Activated CD8-positive, alpha-beta memory T cell treated with anti-CD3 and anti-CD28 coated beads, Interleukin-2, amount 10 ng/mL, durations not matched to agents 7 days and 5 days (primary cell): ENCODE measurements at places on chromosomes 13 and 19. TPM values are rescaled to one million over a fixed set of nuclear protein-coding genes. Genes with fewer than 3 reads are reported as not detected.

DNA sequence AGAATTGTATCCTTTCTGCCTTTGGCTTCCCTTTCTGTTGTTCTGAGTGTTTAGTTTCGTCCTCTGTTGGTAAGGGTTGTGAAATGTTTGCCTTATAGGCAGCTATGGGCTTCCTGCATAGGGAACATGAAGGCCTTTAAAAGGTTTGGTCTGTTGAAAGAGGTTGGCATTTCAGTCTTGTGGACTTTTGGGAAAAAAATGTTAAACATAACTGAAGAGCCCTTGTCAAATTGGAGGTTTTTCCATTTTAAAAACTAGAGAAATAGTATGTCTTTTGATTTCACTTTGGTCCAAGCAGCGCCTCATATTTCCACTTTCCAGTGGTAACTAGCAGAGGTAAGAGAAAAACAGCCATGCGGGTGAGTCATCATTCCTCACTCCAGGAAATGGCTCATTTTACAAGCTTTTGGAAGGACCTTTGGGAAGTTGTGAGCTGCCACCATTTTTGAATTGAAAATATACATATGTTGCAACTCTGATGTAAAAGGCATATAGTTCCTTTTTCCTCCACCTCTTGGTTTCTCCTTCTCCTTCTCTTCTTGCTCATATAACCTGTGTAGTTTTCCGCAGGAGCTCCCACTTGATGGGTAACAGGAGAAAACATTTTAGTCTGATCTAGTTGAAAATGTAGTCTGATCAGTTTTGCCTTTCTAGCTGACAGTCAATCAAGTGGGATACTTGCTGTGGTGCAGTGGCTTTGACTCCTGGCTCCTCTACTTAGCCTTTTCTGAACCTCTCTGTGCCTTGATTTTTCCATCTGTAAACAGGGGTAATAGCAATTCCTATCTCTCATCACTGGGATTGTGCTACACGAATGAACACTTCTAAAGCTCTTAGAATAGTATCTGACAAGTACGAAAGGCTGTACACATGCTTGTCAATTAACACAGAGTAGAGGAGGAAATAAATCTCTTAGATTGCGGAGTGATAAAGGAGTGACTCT, 23.0 kb downstream of the GPC6 start:
- DNase-seq = no peak

DNA sequence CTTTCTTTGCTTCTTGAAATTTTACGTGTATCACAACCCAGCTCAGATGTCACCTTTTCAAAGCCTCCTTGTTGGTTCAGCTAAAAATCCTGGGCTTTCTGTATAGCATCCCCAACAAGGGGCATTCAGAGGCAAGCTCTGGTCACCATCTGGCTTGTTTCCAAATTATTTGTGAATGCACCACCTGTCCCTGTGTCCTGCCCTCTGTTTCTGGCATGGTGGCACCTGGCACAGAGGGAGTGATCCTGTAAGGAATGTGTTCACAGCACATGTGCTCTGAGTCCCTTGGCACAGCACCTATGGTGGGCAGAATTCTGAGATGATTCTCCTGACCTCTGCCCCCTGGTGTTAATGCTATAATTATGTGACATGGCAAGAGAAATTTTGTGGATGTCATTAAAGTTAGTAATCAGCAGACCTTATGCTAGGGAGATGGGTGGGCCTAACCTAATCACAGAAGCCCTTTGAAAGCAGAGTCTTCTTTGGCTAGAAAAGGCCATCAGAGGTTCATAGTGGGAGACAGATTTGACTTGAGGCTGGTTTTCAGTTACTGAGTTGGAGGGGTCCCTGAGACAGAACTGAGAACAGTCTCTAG, 76.3 kb downstream of the ZNF429 start:
- DNase-seq = no peak

DNA sequence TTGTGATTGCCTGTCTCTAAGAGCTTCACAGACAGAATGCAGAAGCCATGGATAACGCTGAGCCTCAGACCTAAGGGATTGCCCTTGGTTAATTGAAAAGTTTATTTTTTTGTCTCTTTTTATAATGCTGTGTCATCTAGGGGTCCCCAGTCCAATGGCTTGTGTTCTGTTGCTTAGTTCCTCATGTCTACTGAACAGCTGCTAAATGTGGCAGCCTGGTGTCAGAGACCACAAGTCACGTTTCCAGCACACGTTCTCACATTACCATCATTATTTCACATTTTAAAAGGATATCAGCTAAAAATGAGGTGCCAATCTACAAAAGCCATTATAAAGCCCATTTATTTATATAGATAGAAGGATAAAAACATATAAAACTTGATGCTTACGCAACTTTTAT, 1362.0 kb downstream of the PCDH9 start:
- DNase-seq = no peak

- DNase-seq = no peak
Measured at GRCh38 chr19:32164384-32164992, 180.9 kb upstream of the ZNF507 start.

GRCh38 chr13:74093691-74094090, 40.5 kb downstream of the KLF12 start:
- no peak for DNase-seq

GRCh38 chr13:60627071-60627686, 230.2 kb downstream of the TDRD3 start:
- no peak for DNase-seq

GRCh38 chr13:33696530-33696929, 121.4 kb upstream of the RFC3 start:
- DNase-seq = no peak

DNA sequence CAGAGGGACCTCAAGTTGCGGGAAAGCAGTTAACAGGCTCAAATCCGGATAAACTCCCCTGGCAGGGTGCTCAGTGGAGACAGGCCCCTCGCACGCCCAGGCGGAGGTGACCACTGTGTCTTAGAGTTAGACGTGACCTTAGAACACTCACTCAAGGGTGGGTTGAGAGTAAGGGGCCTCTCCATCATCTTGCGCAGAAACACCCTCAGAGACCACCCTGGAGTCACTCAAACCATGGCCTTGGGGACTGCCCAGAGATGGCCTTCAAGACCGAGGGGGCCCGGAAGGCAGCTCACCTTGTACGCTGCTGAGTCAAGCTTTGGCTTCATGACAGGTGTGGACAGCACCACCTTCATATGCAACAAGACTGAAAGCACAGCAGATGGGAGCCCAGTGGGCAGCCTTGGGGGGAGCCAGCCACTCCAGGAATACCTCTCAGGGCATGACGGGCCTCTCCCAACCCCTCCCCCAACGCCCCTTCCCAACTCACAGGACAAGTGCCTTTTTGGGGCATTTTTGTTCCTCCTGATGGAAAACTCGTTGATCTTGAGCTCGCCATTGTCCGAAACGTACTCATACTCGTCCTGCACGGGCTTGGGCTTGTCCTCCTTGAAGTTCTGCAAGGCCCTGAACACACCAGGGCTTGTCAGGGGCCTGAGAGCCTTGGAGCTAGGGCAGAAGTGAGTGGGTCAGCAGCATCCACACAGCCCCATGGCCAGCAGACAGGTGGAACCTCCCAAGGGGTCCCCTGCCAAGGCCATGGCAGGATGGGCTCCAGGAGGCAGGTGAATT, 229.2 kb downstream of the TUBA3C start:
- no peak for DNase-seq

GRCh38 chr13:105579821-105580710, 955.4 kb downstream of the EFNB2 start:
- DNase-seq = no peak

DNA sequence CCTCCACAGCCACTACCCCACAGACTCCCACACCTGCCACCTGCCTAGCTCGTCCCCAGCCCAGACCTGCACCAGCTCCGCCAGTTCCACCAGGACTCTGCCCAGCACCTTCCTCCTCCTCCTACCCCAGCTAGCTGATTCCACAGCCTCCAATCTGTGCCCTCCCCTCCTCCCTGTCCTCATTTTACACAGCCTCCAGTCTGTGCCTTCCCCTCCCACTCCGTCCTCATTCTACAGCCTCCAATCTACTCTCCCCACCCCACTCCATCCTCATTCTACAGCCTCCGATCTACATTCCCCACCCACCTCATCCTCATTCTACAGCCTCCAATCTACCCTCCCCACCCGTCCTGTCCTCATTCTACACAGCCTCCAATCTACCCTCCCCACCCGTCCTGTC, 7.3 kb downstream of the MYDGF start:
- DNase-seq = no peak

GRCh38 chr19:2548966-2549365, 73.0 kb downstream of the GADD45B start:
- no peak for DNase-seq

DNA sequence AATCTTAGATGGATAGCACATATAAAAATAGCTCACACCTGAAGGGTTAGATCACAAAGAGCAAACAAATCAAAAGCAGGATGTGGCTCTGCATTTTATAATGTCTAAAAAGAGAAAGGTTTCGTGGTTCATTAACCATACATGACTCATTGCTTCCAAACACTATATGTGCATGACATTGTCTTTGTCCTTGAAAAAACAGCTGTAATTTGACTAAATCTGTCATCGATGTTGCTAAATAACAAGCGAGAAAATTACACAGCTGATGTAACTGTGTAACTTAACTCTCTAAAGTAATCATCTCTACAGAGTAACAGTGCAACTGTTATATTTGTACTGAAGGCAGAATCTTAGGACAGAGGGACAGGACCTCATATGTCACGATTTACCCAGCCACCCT, 383.1 kb upstream of the GPC6 start:
- DNase-seq = no peak

- DNase-seq = no peak
Measured at GRCh38 chr13:109204657-109205056, 575.2 kb downstream of the MYO16 start.

- no peak for DNase-seq
Measured at GRCh38 chr13:24851546-24851945, 87.6 kb downstream of the RNF17 start.

GRCh38 chr19:5040544-5041167, 71.7 kb downstream of the KDM4B start:
- DNase-seq = no peak

DNA sequence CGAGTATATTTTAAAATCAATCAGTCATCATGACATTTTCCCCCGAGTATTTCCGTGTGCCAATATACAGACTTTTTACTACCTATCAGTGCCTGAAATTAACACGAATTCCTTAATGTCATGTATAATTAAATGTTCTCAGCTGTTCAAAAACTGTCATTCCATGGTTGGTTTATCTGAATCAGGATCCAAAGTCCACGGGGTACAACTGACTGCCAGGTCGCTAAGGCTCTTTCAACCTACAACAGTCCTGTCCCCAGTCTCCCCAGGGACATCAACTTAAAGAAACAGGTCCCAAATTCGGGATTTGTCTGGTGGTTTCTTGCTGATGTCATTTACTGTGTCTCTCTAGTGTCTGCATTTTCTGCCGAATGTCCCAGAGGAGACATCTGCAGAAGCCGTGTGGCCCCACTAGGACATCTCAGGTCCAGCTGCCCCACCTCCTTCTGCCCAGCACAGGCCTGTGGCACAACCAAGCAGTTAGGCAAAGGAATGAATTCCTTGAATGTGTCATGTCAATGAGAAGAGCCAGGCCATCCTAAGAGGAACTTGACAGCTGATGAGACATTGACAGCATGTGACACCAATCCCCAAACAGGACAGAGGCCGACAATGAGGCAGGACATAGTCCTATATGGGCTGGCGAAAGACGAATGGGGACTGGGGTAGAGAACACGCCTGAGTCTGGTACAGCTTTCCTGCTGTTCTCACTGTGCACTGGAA, 109.5 kb downstream of the STK24 start:
- no peak for DNase-seq

- no peak for DNase-seq
Measured at GRCh38 chr19:1170938-1171754, 2.9 kb downstream of the SBNO2 start.

GRCh38 chr19:16400911-16401591, 70.7 kb downstream of the EPS15L1 start:
- no peak for DNase-seq

DNA sequence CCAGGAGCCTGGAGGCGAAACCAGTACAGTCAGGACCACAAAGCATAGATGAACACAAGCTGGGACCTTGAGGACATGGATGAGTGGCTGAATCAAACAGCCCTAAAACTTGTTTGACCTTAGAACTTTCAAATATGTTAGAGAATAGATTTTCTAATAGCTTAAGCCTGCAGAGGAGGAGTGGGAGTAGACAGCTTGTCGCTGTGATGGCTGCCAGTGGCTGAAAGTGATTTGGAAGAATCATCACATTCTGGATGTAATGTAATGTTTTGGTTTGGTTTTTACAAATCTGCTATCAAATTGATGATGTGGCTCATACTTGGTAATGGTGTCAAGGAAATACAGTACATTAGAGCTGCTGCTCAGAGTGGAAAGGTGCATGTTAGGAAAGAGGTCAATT, 12.0 kb downstream of the IGFL3 start:
- no peak for DNase-seq

GRCh38 chr13:28872427-28873176, 52.5 kb downstream of the MTUS2 start:
- DNase-seq = no peak

- DNase-seq = no peak
Measured at GRCh38 chr19:55442372-55442961, 633 bp downstream of the SHISA7 start.

DNA sequence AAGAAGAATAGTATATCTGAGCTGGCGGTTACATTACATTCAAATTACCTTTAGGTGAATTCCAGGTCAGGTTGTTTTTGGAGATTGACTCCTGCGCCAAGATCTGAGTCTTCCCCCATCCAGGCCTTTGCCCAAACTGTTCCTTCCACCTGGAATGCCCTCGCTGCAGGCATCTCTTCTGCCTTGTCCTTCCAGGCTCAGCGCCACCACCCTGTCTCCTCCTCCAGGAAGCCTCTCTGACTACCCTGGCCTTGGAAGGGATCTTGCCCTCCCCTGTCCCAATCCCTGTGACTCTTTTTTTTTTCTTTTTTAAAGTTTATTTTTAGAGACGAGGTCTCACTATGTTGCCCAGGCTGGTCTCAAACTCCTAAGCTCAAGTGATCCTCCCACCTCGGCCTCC, 1.7 kb upstream of the HOMER3 start:
- DNase-seq = no peak

DNA sequence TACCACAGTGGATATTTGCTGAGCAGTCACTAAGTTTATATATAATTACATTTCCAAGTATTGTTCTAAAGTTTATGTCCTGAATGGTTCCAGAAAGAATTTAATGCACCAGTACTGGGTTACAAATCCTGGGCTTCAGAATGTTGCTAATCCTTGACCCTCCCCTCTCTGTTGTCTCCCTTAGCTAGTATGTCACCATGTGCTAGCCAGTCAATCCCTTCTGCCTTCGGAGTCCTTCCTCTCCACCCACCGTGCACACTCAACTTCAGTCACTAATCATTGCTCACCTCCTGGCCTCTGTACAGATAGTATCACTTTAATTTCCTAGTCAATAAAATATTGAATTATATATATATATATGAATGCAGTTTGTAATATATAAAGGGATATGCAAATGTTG, 7.5 kb downstream of the FAM124A start:
- DNase-seq = no peak

The RB1 gene
- 55.7 TPM for total RNA-seq

The FAM83E gene
- total RNA-seq = 4.1 TPM

The PDE4A gene
- total RNA-seq = 74.9 TPM

The MISP3 gene
- total RNA-seq = 1.4 TPM

The DACH1 gene
- not detected for total RNA-seq

The GPR180 gene
- 7.2 TPM for total RNA-seq

The ERF gene
- 43.5 TPM for total RNA-seq

The CEACAM4 gene
- not detected for total RNA-seq

The NKPD1 gene
- total RNA-seq = 0.18 TPM

The CASP14 gene
- total RNA-seq = not detected

The TPM4 gene
- 493 TPM for total RNA-seq

The CLDN10 gene
- not detected for total RNA-seq
